Left ventricle myocardium inferior (tissue), 1 donor: ENCODE measurements at places on chromosomes 3 and 15.
A peak's percentile ranks its signal among the peaks of the same experiment; 100 is the strongest.

DNA sequence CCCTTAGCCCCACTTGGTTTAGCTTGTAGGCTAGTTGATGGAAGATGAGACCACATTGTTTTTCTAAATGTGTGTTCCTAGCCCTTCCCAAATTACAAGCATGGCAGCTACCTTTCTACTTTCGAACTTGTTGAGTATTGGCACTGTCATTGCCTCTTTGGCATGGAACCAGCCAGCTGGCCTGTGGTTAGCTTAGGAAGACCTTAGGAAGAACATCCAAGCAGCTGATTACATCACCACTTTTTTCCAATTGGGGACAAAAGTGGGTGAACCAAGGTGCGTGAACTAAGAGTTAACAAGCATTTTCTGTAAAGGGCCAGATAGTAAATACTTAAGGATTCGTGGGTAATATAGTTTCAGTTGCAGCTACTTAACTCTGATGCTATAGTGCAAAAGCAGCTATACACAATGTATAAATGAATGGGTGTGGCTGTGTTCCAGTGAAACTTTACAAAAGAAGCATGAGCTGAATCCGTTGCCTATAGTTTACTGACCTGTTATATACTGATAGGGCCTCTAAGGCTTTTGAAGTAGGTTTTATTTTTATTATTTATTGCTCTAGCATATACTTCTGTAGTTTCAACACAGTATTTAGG lies 8.5 kb downstream of the KLHL18 start:
- DNase-seq = no peak

- no peak for DNase-seq
These were observed 71.3 kb upstream of the STT3B start for GRCh38 chr3:31461426-31461825.

DNA sequence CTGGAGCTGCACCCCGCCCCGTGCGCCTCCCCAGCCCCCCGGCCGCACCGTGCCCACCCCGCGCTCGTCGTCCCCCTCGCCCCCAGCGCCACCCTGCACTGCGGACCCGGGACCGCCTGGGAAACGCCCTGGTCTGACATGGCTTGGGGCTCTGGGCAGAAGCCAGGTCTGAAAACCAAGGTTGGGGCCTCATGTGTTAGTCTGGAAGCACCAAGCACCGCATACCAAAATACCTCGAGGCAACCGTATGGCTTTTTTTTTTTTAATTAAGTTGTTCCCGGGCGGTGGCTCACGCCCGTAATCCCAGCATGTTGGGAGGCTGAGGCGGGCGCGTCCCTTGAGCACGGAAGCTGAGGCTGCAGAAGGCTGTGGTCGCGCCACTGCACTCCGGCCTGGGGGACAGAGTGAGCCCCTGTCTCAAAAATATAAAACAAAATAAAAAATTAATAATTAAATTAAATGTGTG lies 91.5 kb upstream of the CHD2 start:
- DNase-seq = peak; percentile 51

GRCh38 chr15:77720655-77721054 lies 87.9 kb upstream of the LINGO1 start:
- no peak for DNase-seq

DNA sequence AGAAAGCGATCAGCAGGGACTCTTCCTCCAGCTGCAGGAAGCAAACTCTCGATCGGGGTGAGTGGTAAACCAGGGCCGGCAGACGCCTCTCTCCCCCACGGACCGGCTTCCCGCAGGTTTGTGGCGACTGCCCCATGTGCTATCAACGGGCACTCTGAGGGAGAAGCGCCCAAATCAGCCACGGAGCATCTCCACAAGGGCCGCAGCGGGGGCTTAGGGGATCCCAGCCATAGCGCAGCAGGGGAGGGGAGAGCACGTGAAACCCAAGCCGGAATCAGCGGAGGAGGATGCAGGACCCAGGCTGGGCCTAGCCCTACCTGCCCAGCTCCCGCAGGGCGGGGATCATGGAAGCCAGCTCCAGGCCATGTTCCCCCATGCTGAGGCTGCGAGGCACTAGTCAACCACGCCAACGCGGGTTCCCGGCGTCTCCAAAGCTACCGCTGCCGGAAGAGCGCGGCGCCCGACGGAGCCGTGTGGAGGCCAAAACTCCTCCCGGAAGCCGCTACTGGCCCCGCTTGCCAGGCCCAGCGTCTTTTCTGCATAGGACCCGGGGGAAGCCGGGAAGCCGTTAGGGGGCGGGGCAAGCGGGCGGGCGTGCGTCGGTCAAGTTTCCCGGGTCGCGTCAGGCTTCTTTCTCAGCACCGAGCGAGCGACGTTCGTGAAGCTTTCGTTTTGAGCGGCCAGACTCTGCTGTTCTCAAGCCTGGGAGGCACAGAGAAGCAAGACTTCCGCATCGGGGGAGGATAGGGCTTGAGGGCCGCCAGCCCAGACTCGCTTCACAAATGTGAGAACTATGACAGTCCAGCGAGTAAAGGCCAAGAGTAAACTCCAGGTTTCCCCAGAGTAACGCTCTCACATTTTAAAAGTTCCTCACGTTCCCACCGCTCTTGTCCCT lies at the start of gene ATR:
Gene ATR (minus strand): TSS at position 405 of the 895 bp plus-strand sequence. CDS start 29 bp downstream, at position 376.
- peak; percentile 97 for DNase-seq

DNA sequence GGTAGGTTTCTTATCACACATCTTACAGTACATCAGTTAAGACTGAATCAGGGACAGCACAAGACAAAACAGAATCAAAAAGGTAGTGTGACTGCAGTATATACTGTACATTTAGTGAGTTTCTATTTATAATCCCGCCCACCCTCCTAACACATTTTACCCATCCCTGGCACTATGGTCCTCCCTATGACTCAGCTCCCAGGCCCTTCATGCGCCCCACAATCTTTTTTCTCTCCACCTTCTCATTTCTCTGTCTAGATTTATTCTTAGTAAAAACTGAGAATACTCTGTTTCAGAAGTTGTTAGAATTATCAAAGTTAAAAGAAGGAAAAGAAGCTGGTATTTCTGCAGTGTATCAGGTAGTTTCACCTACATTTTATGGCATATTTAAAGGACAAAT lies 427.3 kb downstream of the CNTN4 start:
- DNase-seq = no peak

GRCh38 chr15:51348688-51349087 lies 7.2 kb downstream of the GLDN start:
- no peak for DNase-seq

DNA sequence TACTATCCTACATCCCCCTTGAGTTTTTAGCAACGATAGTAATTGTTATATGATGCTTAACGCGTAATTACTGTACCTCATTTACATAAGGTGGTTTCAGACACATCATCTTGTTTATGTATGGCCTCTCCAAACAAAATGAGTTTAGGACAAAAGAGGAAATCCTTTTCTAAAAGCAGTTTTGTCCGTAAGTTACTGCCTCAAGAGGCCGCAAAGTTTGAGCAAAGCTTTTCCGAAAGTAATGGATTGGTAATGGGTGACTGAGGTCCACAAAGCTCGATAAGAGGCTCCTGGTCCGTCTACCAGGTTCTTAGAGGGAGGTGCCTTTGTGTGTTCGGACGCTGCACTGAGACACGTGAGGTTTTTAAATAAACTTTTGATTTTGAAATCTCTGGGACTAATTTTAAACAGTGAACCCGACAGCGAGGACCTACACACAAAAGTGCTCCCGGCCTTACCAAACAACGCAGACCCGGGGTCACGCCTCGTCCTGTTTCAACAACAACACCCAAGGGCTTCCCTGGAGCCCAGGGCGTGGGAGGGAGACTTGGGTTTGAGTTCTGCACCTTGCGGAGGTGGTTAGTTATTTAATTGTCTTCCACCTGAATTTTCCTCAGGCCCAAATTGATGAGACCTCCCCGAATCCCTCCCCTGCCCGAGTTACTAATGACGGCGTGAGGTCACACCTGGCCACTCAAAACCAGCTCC lies 456 bp upstream of the C15orf61 start:
- no peak for DNase-seq

GRCh38 chr15:93644595-93644994 lies 555.6 kb upstream of the RGMA start:
- no peak for DNase-seq

DNA sequence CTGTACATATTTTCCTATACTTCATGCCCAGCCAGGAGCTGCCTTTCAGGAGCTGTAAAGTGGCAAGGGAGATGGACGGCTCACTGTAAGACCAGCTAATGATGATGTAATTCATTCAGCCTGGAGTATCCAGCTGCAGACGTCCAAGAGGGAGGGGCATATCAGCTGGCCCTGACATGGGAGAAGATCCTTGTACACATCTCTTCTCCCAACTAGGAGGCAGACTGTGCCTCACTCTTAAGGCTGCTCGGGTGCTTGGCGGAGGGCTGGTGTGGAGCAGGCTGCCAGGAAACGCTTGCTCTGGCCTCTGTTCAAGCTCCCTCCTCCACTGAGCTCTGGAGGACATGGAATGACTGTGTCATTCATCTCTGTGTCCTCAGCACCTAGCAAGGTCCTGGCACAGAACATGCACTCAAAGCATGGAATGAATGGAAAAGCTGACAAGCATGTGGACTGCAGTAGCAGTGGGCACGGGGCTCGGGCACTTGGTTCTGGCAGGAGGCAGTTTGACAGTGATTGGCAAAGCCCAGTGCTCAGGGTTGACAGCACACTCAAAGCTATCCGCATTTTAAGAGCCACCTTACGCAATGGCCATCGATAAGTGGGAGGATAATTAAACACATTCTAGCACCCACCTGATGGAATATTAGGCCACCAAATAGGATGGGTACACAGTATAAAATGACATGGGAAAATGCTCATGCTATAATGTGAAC lies 72.4 kb downstream of the TBC1D2B start:
- DNase-seq = peak; percentile 83
